ENCODE measurements at places on chromosomes 12 and 14.
A peak's percentile ranks its signal among the peaks of the same experiment; 100 is the strongest.

GRCh38 chr14:22623047-22623446 lies 21.1 kb downstream of the OR6J1 start:
- no peak for DNase-seq

- DNase-seq: peak; percentile 21
Measured at GRCh38 chr12:122067966-122068365, 10.6 kb upstream of the MLXIP start.

GRCh38 chr14:66443785-66444184 lies 42.4 kb upstream of the CCDC196 start:
- no peak for DNase-seq

DNA sequence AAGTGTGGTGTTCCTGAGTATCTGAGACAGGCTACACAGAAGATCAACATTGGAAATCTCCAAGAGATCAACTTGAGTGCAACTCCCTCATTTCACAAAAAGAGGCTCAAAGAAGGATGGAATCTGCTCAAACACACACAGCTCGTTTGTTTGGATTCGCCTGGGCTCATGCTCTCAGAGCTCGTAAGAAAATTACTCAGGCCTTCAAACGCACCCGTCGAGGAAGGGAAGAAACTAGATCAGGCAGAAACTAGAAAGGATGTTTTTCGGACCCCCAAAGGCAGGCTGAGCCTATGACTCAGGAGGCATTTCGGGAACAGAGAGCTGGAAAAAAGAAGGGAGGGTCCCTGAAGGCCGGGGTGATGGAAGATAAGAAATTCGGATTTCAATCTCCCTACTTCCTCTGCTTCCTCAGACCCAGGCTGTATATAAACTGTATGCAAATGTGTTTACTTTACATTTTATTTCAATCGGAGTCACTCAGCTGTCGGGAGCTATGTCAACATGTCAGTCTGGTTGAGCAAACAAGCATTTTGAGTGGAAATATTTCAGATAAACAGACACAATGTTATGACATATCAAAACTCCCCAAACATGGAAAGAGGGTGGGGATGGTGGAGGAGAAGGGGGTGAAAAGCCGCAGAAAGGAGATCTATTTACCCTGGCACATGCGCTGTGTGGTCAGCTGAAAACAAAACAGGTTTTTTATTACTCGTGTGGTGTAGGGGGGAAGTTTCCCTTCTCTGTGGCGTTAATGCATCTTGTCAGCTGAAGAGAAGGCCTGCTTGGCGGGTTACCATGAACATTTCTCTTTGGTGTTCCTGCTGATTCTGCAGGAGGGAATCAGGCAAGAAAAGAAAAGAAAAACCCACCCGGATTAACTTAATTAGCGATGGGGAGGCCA lies 129.1 kb upstream of the TBX3 start:
- no peak for DNase-seq

DNA sequence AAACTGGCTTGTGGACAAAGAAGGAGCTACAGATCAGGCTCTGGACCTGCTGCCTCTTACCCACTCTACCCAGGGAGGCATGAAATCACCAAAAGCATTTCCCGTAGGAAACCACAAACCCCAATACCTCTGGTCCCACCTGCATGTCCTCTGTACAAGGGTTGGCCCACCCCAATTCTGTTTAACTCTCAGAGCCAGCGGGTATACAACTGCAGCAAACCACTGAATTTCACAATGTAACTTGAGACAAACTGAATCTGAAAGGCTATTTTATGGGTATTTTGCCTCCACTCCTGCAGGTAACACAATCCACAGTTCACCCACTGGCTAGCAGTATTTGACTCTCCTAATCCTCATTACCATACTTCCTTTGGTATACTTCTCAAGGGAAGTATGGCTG lies 16.5 kb downstream of the SIX1 start:
- no peak for DNase-seq

GRCh38 chr14:103708750-103709187 lies 6.5 kb downstream of the XRCC3 start:
- no peak for DNase-seq

DNA sequence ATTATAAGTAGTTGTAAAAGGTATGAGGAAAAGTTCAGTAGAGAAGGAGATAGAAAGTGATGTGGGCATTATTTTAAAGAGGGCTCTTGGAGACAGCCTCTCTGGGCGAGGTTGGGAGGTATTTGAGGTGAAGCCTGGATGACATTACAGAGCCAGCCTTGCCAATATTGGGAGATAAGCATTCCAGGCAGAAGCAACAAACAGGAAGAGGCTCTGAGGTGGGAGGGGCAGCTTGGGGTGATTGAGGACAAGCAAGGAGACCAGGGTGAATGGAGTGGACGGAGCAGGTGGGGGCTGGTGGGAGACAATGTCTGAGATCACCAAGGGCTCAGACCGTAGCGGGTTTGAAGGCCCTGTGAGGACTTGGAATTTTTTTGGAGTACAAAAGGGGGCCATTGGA lies 87.3 kb downstream of the DYRK2 start:
- DNase-seq: no peak

DNA sequence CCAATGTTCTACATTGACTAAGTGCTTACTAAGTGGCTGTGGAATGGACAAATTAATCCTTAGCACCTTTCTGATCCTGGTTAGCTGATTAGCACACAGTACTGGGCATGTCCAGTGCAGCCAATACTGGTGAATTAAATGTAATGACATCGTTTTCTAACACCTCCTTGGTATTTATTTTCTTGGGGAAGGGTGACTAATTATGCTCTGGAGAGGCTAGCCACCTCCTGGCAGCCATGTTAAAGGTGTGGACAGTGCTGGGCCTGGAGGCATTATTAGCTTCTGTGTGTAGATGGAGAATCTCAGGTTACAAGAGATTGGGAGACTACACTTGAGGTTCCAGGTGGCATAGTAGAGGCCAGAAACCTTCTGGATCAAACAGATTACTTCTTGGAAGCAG lies 230.9 kb upstream of the DDHD1 start:
- DNase-seq: no peak

- DNase-seq: no peak
Measured at GRCh38 chr14:65413739-65414045, 1.2 kb downstream of the FUT8 start.

GRCh38 chr12:63313139-63313538 lies 162.1 kb upstream of the AVPR1A start:
- DNase-seq: no peak

DNA sequence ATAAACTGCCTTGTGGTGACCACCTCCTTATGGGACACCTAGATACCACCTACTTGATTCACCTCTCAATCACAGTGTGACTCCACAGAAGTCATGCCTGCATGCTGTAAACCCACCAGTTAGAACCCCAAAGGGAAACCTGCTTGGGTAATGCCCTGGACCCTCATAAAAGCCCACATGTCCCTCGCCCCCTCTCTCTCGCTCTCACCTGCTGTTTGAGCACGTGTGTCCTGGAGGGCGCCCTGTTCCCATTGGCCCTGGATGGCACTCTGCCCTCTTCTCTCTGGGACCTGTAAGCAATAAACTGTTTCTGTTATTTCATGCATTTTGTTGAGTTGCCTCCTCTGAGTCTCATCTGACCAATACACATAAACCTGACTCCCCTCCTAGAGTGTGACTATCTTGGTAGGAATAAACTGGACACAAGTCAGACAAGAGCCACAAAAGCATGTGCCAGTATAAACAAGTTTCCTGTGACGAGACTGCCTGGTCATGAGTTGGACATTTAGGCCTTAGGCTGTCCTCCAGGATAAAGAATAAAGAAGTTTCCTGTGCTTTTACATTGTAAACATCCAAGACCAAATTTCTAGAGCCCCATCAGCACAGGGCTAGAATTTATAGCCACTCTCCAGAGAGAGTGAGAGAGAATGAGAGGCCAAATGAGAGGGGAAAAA lies 8.6 kb downstream of the IFI27L2 start:
- DNase-seq: no peak

GRCh38 chr14:93720981-93721483 lies 67.3 kb downstream of the PRIMA1 start:
- no peak for DNase-seq

GRCh38 chr14:103230021-103230420 lies 104.0 kb upstream of the EIF5 start:
- no peak for DNase-seq

DNA sequence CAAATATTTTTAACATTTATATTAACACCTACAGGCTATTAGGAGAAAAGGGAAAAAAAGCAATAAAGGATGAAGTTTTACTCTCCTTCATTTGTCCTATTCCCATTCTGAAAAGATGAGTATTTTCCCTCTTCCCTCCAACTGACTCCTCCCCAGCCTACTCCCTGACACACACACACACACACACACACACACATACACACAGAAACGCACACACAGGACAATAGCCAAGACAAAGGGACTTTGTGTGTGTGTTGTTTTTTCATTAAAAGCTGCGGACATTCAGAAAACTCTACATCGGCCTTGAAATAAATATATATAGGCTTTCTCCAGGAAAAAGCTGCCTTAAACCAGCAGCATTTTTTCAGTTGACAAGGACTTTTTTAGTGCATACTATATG lies 74.8 kb downstream of the PRKAB1 start:
- DNase-seq: no peak

GRCh38 chr12:122730215-122731014 lies at the start of gene HCAR1:
TSS of gene HCAR1 (minus strand) at chr12:122730844. CDS start at chr12:122730339, 505 bp downstream.
- DNase-seq: peak; percentile 43

All from stimulated activated CD4-positive, alpha-beta T cell treated with anti-CD3 and anti-CD28 coated beads, Interleukin-4, amount 100 ng/mL, for 1 hour (primary cell).